ENCODE measurements at places on chromosomes 13 and 19.

GRCh38 chr13:69545551-69545950, 562.1 kb upstream of the ATXN8OS start:
- no peak for DNase-seq

- no peak for DNase-seq
These were observed 8.9 kb downstream of the PINLYP start for GRCh38 chr19:43584484-43584883.

GRCh38 chr13:113053376-113053775, 52.2 kb upstream of the F7 start:
- DNase-seq: no peak

DNA sequence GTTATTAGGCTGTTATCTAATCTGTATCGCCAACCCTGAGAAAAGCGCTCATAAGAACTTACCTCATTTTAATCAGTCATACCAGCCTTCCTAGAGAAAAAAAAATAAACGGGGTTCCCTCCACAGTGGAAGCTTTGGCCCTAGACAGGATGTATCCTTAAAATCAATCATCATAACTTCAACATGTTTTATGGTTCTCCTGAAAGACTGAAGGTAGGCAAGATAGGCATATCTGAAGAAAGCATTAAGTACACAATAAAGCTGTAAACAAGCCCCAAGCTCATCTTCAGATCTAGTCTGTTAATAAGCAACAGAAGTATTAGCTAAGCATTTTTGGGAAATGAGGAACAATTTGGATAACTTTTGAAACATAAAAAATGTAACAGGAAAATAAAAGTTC, 18.7 kb upstream of the SERP2 start:
- no peak for DNase-seq

DNA sequence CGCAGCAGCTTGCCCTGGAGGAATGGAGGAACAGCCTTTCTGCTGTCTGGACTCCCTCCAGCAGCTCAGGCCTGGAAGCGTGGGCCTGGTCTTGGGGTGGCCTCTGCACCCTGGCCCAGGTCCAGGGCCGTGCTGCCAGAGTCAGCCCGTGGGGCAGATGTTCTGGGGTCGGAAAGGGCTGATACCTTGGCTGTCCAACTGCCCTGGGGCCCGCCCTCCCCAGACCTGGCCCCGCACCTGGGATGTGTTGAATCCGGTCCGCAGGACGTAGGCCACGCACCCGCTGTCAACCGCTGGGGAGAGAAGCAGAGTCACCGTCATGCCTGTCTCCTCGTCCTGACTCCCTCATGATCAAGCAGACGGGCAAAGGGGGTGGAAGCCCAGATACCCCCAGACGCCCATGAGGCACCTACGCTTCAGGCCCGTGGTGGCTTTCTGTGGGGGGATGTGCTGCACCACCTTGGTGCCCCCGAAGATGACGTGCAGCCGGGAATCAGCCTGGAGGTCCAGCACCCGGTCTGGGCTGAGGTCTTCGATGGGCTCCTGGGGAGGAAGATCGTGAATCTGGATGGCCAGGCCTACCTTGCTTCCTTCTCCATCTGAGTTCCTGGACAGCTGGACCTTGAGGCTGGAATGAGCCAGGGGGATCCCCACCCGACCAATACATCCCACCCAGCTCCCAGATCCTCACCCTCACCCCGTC, 7.7 kb downstream of the ATP13A1 start:
- DNase-seq: no peak

GRCh38 chr19:28044477-28044876, 1168.5 kb downstream of the UQCRFS1 start:
- no peak for DNase-seq

DNA sequence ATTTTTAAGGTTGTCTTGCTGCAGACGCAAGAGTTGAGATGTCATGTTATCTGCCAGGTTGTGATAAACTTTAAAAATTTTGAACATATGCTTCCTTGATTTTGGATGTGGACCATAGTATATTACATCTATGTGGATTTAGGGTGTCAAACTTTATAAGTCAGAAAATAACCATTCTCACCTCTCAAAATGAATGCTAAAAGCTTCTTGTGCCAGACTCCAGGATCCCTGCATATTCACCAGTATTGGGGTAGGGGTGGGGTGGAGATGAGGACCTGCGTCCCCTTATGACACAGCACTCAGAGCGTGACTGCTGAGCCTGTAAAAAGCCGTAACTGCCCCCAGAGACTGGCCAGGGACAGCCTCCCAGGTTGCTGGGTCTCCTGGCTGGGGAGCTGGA, 524.4 kb downstream of the LMO7 start:
- DNase-seq: no peak

DNA sequence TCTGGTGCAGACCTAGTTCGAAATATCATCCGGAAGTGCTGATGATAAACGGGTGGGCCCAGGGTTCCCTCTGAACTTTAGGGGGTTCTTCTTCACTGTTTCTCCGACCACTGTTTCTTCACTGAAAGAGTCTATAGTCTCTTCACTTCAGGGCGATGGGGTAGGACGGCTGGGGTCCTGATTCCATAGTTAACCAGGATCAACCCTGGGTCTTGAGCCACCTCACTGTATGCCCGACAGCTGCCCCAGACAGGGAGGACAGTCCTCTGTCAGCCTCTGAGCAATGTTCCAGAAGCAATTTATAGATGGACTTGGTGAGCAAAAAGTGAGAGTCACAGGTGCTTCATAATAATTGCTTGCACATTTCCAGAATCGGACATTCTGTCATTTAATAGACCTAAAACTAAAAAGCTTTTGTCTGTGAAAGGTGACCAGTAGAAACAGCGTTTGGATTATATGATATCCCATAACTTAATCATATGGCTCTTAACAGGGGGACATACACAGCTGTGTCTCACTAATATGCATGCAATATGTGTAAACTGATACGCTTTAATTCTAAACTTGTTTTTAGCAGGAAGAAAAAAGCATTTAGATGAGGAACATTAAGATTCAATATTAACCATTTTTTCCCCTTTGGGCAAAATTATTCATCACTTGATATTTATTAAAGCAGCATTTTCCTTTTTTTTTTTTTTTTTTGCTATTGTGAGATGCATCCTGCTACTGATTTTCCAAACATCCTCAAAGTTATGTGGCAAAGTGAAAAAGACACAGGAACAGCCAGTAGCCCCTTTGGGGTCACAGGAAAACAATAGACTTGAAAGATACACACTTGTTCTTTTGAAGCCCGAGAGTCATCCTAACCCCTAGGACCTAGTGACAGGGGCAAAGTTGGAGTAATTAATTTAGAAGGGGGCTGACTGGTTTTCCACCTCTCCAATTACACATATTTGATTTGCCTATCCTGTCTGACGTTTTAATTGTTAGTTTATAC, 277.0 kb downstream of the ZNF536 start:
- DNase-seq: no peak

DNA sequence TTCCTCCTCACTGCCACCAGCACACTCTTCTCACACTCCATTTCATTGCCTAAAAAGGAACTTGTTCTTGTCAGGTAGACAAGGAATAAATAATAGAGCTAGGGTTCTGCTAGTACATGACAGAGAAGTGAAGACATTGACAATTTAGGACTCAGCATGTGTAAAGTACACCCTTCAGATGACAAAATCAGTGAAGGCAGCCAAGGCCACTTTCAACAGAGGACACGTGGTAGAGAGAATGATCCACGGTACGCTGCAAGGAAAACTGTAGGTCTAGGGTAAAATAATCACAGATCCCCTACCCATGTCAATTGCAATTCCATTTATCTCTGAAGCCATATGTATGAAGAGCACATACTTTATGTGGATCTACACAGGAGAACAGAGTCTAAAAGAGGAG, 7.2 kb upstream of the SPATA13 start:
- DNase-seq: no peak

DNA sequence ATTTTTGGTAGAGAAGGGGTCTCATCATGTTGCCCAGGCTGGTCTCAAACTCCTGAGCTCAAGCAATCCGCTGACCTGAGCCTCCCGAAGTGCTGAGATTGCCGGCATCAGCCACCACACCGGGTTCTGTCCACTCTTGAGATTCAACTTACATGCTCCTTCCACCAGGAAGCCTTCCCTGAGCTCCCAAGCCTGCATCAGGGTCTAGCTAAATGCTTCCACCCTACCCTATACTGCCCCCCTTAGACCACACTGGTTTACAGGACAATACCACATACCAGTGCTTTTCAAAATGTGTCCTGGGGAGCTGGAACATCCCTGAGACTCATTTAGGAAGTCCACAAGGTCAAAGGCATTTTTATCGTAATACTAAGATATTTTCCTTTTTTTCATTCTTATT, 15.1 kb upstream of the CACNG8 start:
- DNase-seq: no peak

- DNase-seq: peak; percentile 61
These were observed 3.6 kb upstream of the CEACAM3 start for GRCh38 chr19:41792513-41793413.

DNA sequence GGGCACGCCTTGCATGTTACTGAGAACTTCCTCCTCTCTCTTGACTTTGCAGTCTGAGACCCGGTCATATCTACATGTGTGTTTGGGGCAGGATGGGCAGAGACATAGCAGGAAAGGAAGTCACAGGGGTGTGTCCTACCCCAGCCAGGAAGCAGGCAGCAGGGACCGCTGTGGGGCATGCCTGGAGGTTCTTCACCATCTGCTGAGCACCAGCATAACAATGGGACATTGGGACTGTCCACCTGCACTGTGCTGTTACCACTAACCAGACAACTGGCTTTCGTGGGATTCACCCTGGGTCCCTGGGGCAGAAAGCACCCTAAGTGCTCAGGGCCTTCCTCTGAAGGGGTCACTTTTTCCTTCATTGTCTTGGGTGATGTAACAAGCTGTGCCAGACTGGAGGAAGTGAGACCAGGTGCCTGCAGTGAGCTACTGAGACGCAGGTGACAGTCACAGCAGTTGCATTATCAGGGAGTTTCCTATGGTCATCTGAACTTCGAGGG, 2.6 kb upstream of the HAUS5 start:
- no peak for DNase-seq

DNA sequence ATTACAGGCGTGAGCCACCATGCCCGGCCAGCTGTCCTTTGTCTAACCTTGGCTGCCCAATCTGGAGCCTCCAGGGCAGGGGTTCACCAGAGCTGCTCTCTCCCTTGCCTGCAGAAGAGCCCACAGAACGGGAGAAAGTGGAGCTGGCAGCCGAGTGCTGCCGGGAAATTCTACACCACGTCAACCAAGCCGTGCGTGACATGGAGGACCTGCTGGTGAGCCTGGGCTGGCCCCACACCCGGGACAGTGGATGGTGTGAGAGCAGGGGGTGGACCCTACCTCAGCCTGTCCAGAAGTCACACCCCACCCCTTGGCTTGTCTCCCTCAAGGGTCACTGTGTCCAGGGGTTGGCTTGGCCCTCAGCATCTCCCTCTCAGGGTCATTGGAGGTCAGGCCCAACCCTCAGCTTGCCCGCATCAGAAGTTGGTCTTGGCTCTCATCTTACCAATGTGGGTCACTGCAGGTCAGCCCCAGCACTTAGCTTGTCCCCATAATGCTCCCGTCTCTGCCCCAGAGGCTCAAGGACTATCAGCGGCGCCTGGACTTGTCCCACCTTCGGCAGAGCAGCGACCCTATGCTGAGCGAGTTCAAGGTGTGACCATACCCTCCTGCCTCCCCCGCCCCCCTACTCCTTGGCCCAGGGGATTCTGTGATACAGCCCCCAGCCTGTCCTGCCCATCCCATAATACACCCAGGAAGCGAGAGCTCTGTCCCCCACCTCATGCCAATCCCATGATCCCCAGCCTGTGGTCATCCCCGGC, 20.4 kb downstream of the ARHGEF1 start:
- DNase-seq: no peak

- no peak for DNase-seq
These were observed 1357.9 kb downstream of the SLITRK5 start for GRCh38 chr13:89029062-89029461.

GRCh38 chr13:75724752-75725517, 88.8 kb downstream of the LMO7 start:
- no peak for DNase-seq

DNA sequence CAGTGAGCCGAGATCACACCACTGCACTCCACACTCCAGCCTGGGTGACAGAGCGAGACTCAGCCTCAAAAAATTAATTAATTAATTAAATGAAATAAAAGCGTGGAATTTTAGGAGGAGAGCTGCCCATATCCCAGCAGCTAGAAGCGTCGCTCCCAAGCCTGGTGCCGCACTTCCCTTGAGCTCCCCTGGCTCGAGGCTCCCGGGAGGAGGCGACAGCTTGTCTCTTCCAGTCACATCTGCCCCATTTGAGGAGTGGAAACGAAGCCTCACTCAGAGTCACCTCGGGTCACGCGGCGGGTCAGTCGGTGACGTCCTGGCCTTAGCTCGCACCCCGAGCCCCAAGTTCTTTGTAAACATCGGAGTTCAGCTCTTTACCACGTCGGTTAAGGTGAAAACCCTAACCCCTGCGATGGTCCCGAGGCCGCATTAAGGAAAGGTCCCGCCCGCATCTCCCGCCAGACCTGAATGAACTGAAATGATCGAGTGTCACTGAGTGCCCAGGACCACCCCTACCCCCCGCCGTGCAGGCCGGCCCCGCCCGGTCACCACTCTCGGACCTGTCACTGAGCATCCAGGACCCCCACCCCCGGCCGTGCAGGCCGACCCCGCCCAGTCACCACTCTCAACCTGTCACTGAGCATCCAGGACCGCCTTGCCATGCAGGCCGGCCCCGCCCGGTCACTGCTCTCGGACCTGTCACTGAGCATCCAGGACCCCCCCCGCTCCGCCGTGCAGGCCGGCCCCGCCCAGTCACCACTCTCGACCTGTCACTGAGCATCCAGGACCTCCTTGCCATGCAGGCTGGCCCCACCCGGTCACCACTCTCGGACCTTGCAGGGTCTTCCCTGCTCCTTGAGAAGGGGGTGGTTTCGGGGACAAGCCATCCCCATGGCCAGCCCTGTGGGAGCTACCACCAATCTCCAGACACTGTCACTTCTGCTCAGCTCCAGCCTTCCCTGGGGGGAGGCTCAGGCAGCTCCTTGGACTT, 176.9 kb downstream of the KDM4B start:
- DNase-seq: no peak

GRCh38 chr13:107289540-107289939, 721.6 kb upstream of the ARGLU1 start:
- DNase-seq: no peak

DNA sequence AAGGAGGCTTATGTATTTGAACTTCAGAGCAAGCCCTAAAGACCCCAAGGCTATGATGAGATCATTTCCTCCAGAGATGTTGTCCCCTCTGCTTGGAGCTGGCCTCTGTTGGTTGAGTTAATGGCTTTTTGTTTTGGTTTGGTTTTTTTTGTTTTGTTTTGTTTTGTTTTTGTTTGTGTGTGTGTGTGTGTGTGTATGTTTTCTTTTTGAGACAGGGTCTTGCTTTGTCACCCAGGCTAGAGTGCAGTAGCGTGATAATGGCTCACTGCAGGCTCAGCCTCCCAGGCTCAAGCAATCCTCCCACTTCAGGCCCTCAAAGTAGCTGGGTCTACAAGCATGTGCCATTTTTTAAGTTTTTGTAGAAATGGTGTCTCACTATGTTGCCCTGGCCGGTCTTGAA, 1076.2 kb downstream of the UQCRFS1 start:
- DNase-seq: no peak

All from activated naive CD4-positive, alpha-beta T cell (primary cell).